ENCODE measurements at places on chromosomes 13 and 19.

- peak; percentile 46 for DNase-seq
Observed at GRCh38 chr13:94480672-94481145, 1.2 kb upstream of the DCT start.

DNA sequence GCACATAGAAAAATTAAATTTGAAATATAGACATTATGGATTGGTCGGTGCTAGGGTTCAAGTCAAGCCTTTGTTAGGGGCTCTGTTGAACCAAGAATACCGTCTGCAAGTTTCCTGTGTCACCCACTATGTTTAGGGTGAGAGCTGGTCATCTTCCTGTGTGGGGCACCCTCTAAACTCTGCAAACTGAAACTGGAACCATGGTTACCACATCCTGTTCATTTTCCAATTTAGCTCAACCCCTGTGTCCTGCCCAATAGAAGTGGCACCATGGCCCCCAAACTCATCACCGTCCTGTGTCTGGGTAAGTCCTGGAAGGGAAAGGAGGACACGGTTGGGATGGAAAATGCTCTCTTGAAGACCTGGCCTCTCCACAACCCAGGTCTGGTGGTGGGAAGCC, 29.9 kb downstream of the LAIR2 start:
- no peak for DNase-seq

- peak; percentile 21 for DNase-seq
Observed at GRCh38 chr13:110319774-110320509, 12.9 kb downstream of the COL4A2 start.

GRCh38 chr19:28426110-28426729, 786.7 kb downstream of the UQCRFS1 start:
- no peak for DNase-seq

DNA sequence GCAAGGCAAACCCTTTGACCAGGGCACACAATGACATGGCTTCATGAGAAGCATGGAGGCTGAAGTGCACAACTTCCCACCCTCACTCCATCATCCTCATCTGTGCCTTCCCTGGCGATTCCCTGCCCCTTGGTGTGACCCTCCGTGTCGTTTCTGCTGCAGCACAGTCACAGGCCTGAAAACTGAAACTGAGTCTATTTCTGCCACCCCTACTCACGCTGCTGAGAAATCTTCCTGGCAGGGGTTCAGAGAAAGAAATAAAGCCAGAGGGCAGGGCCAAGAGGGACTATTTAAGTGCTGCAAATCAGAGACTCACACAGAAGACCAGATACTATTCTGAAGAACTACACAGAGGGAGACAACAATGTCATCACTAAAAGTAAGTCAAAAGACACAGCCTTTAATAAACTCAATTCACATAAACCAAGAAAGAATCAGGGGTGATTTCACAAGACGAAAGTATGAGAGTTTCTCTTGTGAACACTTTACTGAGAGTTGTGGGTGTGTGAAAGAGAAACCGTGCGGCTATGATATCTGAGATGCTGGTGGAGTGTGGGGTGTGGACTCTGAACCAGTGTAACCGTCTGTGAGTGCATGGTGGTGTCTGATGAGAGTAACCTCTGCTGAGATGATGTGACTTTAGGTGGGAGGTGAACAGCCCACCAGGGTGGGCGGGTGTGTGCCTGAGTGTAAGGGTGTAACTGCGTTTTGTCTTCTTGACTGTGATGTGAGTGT, 23.5 kb downstream of the LGALS16 start:
- no peak for DNase-seq

GRCh38 chr19:52956917-52957316, 5.8 kb downstream of the ZNF816 start:
- DNase-seq: no peak

DNA sequence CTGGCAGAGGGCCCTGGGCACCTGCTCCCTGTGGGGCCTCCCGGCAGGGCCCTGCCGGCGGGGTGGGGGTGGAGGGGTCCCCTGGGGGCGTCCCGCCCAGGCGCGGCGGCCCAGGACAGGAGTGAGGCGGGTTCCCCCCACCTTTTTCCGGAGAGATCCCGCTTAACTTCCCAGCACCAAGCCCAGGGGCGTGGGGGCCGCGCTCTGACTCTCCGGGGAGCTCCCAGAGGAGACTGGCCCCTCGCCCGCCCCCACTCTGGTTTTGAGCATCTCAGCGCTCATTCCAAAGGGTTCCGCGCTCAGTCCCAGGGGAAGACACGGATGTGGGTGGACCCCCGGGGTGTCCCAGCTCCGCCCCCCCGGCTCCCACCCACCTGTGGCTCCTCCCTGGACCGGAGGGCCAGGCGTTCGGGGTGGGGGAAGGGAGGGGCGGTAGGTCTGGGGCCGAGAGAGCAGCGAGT, 476 bp downstream of the C2CD4C start:
- DNase-seq: no peak

DNA sequence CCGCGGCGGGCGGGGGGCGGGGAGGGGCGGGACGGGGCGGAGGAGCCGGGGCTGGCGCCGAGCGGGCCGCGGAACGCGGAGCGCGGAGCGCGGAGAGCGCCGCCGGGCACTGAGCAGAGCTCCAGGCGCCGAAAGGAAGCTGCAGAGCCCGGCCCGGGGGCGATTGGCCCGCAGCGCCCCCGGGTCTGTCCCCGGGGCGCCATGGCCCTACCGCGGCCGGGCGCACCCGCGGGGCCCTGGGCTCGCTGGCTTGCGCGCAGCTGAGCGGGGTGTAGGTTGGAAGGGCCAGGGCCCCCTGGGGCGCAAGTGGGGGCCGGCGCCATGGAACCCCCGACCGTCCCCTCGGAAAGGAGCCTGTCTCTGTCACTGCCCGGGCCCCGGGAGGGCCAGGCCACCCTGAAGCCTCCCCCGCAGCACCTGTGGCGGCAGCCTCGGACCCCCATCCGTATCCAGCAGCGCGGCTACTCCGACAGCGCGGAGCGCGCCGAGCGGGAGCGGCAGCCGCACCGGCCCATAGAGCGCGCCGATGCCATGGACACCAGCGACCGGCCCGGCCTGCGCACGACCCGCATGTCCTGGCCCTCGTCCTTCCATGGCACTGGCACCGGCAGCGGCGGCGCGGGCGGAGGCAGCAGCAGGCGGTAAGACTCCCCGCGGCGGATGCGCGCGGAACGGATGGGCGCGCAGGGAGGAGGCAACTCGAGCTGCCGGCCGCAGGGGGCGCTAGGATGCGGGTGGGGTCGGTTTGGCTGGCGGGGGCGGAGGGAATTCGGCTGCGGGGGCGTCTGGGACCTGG, at the start of gene PDE4A:
TSS of gene PDE4A (plus strand) at position 95 of the 796 bp plus-strand sequence. CDS start at position 322, 227 bp downstream.
- no peak for DNase-seq

- no peak for DNase-seq
Observed at GRCh38 chr13:52644108-52644507, 1.9 kb downstream of the HNRNPA1L2 start.

DNA sequence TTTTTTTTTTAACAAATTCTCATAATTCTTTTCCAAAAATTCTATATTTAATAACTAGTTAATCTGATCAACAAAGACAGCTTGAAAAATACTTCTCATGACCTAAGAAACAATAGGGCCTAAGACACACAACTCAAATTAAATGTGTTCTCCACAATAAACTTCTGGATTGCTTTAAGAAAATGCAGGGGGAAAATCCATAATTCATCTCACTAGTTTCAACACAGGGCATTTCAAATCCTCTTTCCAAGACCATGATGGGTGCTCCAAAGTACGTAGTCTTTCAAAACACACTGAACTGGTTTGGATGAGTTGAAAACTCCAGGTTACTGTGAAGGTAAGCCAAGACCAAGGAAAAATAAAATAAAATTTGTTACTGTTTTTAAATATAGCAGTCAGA, 62.6 kb downstream of the DCLK1 start:
- no peak for DNase-seq

GRCh38 chr19:35608251-35608650, 4.3 kb upstream of the HAUS5 start:
- no peak for DNase-seq

GRCh38 chr13:112902669-112903068, 66.3 kb upstream of the MCF2L start:
- DNase-seq: no peak

DNA sequence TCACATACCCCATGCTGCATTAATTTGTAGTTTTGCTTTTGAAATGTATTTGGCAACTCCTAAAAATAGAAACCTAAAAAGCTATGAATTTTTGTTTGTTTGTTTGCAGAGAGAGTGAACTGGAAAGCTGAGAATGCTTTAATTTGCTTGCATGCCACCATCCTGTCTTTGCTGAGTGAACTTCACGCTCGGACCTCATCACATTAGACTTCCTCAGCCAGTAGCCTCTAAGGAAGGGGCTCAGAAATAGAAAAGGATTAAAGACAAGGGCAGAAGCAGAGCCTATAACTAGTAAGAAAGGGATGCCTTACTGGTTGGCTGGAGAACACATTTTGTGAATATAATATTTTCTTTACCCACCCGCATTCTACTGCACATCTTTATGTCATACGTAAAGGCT, 275.1 kb downstream of the DCLK1 start:
- no peak for DNase-seq

- DNase-seq: no peak
Observed at GRCh38 chr13:41502673-41503072, 45.3 kb downstream of the RGCC start.

GRCh38 chr13:112891477-112892401, 77.3 kb upstream of the MCF2L start:
- no peak for DNase-seq

DNA sequence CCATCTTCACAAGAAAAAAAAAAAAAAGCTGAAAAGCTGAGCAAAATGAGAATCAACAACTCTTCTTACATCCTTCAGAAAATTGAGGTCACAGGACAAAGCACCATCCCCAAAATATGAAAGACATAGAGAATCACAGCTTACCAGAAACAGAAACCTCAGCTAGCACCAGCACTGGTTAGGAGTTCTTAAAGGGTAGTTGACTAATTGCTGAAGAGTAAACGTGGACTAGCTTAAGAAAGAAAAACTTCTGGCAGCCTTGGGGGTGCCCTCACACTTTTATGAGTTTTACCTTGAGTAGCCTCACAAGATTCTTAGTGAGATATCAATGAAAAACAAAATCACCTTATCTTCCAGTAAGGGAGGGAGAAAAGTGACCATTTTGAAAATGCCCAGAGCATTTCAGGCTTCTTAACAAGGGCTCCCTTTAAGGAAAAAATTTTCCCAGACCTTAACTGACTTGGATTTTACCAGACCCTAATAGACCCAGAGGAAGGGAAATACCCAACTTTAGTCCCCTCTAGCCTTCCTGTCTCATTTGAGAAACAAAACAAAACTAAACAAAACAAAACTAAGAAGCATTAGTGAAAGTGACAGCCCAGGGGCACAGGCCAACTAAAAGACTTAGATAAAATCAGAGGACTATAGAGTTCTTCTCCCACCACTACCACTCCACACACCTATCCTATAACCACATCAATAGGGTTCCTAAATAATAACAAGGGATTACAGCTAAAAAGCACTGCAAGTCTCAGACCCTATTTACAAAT, 888.6 kb downstream of the DIAPH3 start:
- DNase-seq: no peak

DNA sequence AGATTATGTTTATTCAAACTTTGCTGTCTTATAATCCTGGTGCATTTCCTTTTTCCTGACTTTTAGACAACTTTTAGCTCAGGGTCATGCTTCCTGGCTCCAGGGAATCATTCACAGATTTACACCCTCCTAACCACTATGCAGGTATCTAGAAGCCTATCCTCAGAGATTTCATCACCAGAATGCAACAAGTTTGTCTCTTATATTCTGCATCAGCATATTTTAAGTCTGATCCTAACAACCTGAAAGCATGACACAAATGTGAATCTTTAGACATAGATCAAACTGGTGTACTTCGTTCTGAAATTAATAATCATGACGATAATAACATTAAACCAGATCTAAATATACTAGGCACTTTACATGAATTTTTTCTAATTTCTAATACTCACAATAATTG, 100.0 kb downstream of the TRPC4 start:
- no peak for DNase-seq

DNA sequence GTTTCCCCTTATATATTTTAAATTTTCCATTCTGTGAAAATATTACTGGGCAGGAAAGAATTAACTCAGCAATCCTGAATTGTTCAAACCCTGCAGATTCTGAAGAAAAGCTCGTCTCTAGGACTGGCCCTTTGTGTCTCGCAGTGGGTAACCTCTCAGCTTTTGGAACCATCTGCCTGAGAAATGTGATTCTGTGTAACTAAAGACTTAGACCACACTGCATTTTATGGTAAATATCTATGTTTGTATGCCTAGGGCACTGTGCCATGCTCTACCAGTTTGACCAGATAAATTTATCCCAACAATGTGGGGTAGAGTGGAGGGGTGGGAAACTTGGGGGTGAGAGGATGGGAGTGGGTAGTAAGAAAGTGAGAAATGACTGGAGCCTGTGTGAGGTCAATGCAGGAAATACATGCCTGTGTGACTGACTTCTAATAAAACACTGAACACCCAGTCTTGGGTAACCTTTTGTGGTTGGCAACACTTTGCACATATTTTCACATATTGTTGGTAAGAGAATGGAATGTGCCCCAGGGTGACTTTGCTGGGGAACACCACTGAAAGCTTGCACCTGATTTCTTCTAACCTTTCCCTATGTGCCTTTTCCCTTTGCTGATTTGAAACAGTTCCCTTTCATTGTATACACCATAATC, 1181.9 kb downstream of the OLFM4 start:
- DNase-seq: no peak

DNA sequence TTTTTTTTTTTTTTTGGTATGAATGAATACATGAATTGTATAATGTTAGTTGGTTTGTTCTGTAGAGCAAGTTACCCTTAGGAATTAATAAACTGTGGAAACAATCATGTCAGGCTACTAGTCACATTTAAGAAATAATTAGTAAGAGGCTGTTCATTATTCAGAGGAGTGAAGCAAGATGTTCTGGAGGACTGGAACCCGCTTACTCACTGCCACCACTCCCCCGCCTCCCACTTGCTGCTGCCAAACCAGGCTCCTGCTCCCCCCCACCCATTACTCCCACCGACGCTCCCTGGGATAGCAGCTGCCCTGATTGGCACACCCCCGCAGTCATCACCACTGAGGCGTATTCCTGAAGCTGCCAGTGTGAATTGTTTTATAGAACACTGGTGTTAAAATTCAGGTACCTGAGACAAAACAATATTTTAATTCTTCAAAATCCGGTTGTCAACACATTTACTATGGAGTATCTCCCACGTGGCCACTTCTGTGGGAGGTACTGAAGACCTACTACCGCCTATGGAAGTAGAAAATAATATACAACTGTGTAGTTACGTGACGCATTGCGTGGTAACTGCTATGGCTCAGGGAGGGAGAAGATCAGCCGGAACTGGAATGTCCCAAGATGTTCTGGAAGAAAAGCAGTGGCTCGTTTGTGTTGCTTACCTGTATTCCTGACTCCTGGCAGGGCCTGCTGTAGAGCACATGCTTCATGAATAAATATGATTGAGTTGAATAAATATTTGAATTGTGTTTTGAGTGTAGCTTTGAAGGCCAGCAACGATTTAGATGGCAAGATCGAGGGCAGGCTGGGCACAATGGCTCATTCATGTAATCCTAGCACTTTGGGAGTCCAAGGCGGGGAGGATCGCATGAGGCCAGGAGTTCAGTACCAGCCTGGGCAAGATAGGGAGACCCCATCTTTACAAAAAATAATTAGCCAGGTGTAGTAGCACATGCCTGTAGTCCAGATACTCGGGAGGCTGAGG, 1.7 kb downstream of the DPY19L3 start:
- DNase-seq: peak; percentile 47

GRCh38 chr13:49563516-49563915, 21.8 kb downstream of the RCBTB1 start:
- DNase-seq: no peak

GRCh38 chr13:62625214-62625881, 1209.7 kb upstream of the PCDH20 start:
- peak; percentile 41 for DNase-seq

GRCh38 chr13:73189776-73190175, 131.0 kb downstream of the KLF5 start:
- no peak for DNase-seq

Data from right hindlimb (tissue), 1 donor.